ENCODE measurements at places on chromosomes 3 and 15.

GRCh38 chr3:24273491-24273890 lies 221.2 kb downstream of the THRB start:
- DNase-seq, result no peak

- DNase-seq, result no peak
Measured at GRCh38 chr3:188330138-188330537, 176.2 kb downstream of the LPP start.

DNA sequence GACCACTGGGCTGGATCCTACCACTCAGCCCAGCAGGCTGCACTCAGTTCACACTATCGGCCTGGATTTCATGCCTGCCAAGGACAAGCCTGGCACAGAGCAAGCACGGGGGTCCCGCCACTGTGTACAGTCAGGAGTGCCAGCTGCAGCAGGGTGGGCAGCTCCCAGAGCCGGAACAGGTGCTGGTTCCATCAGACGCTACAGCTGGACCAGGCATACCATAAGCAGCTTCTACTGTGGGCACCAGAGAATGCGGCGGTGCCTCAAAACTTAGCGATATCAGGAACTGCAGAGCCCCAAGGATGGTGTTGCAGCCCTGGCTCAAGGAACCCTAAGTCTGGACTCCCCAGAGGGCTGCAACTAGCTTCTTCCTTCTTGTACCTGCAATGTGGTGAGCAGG lies 124.8 kb downstream of the BCHE start:
- DNase-seq, result no peak

- no peak for DNase-seq
Measured at GRCh38 chr3:42705962-42706585, 3.5 kb upstream of the HHATL start.

DNA sequence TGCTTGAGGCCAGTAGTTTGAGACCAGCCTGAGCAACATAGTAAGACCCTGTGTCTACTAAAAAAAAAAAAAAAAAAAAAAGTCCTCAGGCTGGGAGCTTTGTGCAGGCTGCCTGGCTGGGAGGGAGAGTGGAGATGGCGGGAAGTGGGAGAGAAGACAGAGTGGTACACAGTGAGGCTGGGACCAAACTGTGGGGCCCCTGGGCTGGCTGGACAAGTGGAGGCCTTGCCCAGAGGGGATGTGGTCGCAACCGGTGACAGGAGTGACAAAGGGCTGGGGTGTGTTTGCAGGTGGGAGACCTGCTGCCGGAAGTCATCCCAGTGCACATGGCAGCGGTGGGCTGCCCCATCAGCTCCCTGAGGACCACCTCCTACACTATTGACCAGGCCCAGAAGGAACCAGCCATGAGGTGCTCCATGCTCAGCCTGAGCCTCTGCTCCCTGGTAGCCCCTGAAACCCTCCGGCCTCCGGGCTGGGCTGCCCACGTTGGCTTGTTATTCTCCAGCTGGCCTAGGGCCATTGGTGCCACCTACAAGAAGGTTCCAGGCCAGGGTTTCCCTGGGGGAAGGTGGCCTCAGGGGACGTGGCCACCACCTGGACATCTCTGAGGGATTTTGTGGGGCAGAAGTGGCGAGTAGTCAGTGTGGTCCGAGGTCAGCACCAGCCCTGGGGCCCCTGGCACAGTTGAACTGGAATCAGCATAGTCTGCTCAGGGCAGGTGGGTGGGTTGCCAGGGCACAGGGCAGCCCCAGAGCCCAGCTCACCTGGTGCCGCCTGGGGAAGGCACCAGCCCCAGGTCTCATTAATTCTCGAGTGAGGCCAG lies 22.7 kb downstream of the ACAA1 start:
- no peak for DNase-seq

DNA sequence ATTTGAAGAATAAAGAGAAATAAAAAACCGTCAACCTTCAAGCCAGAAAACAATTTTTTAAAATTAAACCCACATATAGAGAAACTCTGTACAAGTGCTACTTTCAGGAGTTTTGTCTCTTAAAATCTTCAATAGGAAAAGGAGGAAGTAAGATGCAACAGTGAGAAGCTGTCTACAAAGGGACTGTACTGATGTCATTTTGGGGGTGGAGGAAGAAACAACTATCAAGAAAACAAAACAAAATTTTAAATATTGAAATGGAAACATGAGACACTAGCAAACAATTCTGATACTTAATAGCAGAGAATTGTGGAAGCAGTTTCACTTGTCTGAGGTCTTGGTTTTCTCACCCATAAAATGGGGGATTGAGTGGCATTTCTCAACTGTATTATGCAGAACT lies 84.4 kb downstream of the SLMAP start:
- peak; percentile 52 for DNase-seq

- DNase-seq, result no peak
Measured at GRCh38 chr3:9040996-9041395, 77.7 kb upstream of the RAD18 start.

GRCh38 chr3:194484614-194485013 lies 2.2 kb downstream of the ATP13A3 start:
- DNase-seq, result no peak

DNA sequence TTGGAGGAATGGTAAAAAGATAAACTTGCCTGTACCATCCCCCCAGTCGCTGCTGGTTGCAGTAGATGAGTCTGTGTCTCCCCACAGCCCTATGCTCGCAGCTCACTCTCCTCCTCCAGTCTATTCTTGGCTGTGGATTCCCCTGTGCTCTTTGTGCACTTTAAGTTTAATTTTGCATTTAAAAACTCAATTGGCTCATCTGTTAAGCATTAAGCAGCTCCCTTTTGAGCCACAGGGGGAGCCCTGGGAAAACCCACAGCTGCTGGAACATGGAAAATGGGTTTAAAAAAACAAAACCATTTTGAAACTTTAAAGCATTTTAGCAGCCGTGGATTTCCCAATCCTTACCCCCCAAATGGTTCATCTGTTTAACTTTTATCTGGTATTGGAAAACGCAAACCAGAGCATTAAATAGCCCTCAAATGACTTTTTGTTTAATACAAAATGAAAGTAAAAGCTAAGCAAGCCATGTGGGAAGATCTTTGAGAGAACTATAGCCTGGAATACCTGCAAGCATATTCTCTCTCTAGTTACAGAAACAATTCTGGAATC lies 536.9 kb downstream of the ZIC1 start:
- DNase-seq, result peak; percentile 1

GRCh38 chr15:62644216-62644888 lies 398.2 kb upstream of the TPM1 start:
- DNase-seq, result no peak

- no peak for DNase-seq
Measured at GRCh38 chr3:143070977-143071551, 48.5 kb upstream of the CHST2 start.

DNA sequence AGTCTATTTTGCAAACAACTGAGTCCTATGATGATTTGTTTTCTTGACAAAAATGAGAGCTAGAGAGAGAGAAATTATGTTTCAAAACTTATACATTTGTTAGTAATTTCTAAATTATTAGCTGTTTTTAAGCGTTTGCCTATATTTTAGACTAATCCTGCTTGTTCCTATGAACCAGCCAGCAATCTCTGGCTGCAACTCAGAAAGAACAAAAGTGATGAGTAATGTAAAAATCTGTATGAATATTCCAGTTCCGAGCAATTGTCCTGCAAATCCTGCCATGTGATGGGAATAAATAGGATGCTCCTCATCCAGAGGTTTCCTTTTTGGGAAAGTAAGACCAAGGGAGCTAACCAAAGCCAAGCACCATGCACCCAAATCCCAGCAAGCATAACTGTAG lies 228.3 kb upstream of the GBE1 start:
- DNase-seq, result no peak

DNA sequence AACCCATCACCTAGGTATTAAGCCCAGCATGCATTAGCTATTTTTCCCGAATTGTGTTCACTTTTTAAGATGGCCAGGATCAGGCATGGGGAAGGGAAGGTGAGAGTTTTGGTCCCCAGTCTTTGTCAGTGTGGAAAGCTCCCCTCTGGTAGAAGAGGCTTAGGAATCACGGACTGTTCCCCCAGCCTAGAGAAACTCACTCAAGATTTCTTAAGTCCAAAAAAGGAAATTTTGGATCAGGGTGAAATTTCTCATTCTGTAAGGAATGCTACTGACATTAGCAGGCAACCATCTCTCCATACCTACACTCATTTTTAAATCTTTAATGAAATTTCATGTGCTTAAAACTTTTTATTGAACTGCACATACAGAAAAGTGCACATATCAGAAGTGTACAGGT lies 70.3 kb upstream of the GALNT15 start:
- no peak for DNase-seq

DNA sequence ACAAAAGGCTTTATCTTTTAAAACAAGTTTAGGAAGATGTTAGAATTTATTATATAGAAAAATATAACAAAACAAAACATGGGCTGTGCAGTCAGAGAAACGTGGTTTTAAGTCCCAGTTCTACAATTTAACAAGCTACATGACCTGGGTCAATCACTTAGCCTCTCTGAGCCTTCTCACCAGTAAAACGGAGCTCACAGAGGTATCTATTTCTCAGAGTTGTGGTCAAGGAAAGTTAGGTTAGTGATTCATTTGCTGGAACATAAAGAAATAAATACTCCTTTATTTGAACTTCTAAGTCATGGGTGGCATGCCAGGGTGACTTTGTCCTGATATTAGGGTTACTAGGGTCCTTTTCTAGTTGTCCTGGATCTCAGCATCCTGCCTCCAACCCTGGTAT lies 10.8 kb upstream of the CCDC174 start:
- no peak for DNase-seq

GRCh38 chr3:183584246-183584913 lies 28.9 kb upstream of the KLHL6 start:
- no peak for DNase-seq

DNA sequence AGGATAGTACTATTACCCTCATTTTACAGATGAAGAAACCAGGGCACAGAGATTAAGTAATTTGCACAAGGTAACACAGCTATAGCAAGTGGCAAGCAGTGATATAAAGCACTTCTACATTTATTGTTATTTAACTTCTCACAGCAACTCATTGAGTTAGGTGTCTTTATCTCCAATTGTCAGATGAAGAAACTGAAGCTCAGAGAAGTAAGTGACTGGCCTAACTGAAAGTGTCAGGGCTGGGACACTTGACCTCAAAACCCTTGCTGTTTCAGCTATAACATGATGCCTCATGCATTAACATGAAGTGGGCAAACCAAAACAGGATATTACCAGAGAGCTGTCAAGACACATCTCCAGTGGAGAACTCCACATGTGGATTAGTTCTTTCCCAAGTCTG lies 65.8 kb upstream of the LEKR1 start:
- no peak for DNase-seq

DNA sequence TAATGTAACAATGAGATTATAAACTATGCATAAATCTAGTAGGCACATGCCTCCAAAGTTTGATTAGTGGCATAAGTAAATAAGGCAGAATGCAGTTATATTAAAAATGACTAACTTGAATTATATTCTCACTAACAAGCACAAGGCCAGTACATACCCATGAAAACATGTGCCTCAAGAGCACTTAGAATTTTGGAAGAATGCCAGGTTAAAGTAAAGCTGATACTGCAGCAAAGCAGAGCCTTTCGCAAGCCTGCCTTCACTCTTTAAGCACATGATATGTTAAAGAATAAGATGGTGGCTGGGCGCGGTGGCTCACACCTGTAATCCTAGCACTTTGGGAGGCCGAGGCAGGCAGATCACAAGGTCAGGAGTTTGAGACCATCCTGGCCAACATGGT lies 49.0 kb downstream of the KBTBD12 start:
- no peak for DNase-seq

- DNase-seq, result no peak
Measured at GRCh38 chr15:65827065-65827464, 35.0 kb upstream of the DENND4A start.

- DNase-seq, result no peak
Measured at GRCh38 chr3:189311521-189311920, 139.8 kb downstream of the TPRG1 start.

- no peak for DNase-seq
Measured at GRCh38 chr15:73593304-73594074, 39.7 kb downstream of the NPTN start.

DNA sequence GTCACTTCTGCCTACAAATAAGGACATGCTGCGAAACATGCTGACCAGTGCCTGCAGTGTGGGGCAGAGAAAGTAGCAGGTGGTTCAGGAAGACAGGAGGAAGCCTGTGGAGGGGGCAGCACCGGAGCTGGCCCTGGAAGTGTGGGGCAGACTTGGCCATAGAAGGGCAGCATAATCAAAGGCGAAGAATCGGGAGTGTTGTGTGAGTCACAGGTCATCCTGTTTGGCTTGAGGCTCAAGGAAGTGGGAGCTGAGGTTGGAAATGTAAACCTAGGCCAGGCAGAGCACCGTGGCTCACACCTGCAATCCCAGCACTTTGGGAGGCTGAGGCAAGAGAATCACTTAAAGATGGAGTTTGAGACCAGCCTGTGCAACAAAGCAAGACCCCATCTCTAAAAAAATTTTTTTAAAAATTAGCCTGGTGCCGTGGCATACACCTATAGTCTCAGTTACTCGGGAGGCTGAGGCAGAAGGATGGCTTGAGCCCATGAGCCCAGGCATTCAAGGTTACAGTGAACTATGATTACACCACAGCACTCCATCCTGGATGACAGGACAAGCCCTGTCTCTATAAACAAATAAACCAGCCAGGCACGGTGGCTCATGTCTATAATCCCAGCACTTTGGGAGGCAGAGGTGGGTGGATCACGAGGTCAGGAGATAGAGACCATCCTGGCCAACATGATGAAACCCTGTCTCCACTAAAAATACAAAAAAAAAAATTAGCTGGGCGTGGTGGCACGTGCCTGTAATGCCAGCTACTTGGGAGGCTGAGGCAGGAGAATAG lies 54.0 kb downstream of the FAM43A start:
- DNase-seq, result no peak

DNA sequence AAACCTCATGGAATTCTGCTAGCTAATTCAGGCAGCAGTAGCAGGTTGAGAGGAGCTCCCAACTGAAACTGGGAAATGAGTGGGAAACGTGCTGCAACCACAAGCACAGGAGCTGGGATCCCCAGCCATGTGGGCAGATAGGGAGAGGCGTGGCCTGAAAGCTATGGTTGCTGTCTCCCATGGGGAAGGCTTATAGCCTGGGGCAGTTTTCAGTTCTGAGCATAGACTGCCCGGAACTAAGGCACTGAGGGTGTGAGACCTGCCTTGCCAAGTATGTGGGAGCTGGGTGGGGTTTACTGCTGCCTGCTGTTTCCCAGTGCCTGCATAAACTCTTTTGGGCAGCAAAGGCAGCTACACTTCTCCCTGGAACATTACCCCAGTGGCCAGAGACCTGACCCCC lies 229.5 kb downstream of the TUSC7 start:
- no peak for DNase-seq

DNA sequence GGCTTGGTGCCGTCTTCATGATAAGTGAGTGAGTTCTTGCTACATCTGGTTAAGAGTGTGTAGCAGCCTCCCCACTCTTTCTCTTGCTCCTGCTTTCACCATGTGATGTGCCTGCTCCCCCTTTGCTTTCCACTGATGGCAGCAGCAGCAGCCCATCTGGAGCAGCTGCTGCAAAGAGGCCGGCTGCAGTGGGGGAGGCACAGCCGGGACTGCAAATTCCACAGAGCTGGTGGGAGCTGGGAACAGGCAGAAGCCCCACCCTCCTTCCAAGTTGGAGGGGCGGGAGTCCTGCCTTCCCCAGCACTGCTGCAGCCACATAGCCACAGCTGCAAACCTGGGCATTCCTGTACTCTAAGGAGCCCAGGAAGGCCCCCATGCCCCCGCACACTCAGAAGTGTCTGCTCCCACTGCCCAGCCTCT lies 62.8 kb upstream of the IMPG2 start:
- no peak for DNase-seq

- DNase-seq, result no peak
Measured at GRCh38 chr3:85586018-85586417, 627.2 kb downstream of the CADM2 start.

Data from common myeloid progenitor, CD34-positive (primary cell).